Posterior vena cava (tissue), 2 donors: ENCODE measurements at places on chromosomes 3 and 15. TPM values are rescaled to one million over a fixed set of nuclear protein-coding genes. Genes with fewer than 3 reads are reported as not detected.

Gene GOLGA6D
- total RNA-seq: not detected

Gene COL7A1
- total RNA-seq: 4.2 TPM

Gene SLCO2A1
- total RNA-seq: 87.8 TPM

Gene CHRFAM7A
- total RNA-seq: 5.1 TPM

Gene TICRR
- 0.10 TPM for total RNA-seq

Gene CCK
- total RNA-seq: not detected

Gene CCR8
- total RNA-seq: not detected
